Cardiac fibroblast (primary cell): ENCODE measurements at places on chromosomes 1 and 21.

DNA sequence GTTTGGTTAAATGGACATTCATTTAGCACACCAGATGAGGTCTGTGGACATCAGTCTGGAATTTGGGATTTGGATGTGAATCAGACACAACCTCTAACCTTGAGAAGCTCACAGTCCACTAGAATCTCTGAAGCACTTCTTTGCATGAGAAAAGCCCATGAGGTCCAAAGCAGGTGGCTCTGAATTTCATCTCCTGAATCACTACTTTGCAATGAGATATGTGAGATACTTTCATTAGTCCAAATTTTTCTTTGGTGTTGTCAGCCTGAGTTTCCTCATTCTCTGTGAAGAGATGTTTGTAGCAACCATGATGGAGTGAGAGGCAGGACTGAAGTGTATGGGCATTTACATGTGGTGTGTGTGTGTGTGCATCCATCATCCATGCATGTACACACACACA is 16.5 kb upstream of the LCE2D start:
- no peak for DNase-seq

GRCh38 chr1:91201694-91202093 is 179.9 kb upstream of the ZNF644 start:
- DNase-seq = no peak

DNA sequence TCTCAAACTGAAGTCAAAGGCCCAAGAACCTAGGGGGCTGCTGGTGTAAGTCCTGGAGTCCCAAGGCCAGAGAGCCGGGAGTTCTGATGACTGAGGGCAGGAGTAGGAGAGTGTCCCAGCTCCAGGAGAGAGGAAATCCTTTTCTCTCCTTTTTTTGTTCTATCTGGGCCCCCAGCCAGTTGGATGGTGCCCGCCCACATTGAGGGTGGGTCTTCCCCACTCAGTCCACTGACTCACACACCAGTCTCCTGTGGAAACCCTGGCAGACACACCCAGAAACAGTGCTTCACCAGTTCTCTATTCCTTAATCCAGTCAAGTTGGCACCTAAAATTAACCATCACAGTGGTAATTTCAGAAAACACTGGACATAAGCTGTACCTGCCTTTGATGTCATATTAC is 12.7 kb upstream of the WDR26 start:
- DNase-seq = peak; percentile 76

DNA sequence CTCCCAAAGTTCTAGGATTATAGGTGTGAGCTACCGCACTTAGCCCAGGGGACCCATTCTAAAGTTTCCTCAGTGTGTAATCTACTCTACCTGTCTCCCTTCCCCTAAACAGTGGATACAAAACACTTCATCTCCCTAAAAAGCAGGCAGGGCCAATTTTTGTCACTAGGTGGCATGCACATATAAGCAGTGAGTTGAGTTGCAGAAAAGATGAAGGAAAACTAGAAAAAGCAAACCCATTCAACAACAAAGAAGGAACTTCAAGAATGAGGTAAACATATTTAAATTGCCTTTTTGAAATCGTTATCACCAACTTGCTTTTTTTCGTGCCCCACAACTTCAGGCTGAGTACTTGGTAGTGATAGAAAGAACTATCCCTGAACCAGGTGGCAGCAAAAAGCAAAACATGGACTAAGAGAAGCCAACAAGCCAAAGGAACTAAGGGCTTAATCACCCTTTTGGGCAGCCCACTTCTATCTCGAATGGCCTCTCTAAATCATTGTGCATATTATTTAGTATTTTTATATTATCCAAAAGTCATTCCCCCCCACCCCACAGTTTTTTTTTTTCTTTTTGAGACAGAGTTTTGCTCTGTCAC is 19.7 kb upstream of the ALDH9A1 start:
- peak; percentile 83 for DNase-seq

GRCh38 chr1:68969441-68969840 is 472.6 kb upstream of the DEPDC1 start:
- no peak for DNase-seq

GRCh38 chr1:80987824-80988223 is 812.9 kb upstream of the ADGRL2 start:
- DNase-seq = no peak

- DNase-seq = no peak
Observed at GRCh38 chr1:108597041-108597440, 37.1 kb downstream of the EEIG2 start.

- peak; percentile 39 for DNase-seq
Observed at GRCh38 chr1:178870944-178871343, at the start of gene ANGPTL1. Gene ANGPTL1 (minus strand): TSS chr1:178871077. CDS start chr1:178865776, 5,301 bp downstream.

DNA sequence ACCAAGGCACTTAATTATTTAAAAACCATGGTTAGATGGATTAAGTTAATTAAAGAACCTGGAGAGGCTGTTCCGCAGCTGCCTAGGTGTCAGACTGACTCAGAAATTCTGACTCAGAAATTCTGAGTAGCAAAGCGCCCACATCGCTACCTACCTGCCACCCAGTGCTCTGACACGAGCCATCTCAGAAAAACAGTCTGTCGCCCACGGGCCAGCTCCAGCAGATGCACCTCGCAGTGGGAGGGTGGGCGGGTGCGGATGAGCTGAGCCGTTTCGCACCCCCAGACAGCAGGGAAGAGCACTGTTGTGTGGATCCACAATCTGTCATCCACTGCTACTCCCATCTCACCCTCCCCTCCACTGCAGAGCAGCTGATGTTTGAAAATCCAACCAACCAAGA is 13.5 kb downstream of the KCNK1 start:
- no peak for DNase-seq
